ENCODE measurements at places on chromosomes 1 and 21.
A peak's percentile ranks its signal among the peaks of the same experiment; 100 is the strongest.

GRCh38 chr1:12475947-12476346, 142.1 kb downstream of the DHRS3 start:
- DNase-seq = no peak

- DNase-seq = no peak
Measured at GRCh38 chr1:20029178-20029912, 40.6 kb upstream of the PLA2G5 start.

GRCh38 chr21:45120975-45121374, 46.6 kb downstream of the ADARB1 start:
- no peak for DNase-seq

DNA sequence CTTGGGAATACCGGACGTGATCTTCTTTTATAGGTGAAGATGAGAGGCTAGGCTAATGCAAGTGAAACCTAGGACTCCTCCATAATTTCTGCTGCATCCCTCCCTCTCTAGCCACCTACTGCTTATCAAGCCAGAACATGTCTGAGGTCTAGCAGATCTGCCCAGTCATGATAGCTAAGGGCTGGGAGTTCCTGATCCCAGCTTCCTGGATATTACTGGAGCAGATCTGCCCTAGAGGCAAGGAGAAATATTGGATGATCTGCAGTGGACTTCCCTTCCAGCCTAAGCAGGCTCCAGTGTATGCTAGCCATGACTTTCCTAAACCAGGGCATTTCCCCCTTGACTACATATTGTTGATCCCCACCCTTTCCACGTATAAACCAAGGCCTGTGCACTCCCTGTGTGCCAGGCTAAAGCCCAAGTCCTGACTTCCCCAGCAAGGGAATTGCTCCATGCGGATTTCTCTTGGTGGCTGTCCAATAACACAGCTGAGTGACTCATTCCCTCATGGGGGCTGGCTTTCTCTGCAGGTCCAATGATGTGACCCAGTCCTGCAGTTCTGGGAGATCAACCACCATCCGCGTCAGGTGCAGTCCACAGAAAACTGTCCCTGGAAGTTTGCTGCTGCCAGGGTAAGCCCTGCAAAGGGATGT, 15.5 kb upstream of the SARS1 start:
- no peak for DNase-seq

GRCh38 chr1:24526940-24527542, 24.4 kb downstream of the RCAN3 start:
- no peak for DNase-seq

DNA sequence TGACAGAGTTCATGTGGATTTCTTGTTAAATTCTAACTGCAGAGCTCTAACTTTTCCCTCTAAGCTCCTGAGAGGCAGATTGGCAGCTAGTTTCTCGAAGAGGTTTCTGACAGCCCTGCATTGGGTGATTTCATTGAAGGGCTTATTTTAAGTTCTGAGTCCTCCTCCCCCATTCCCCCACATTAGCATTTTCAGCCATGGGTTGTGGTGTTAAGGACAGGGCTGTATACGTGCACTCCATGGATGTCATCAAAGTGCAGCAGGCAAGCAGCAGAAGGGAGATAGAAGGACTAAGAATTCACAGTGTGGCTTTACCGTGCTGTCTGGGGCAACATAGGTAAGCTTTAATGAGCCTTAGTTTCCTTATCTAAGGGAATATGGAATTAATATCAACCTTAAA, 19.0 kb downstream of the CRYZ start:
- no peak for DNase-seq

GRCh38 chr1:156114101-156114918, at the start of gene LMNA:
Gene LMNA, plus strand, starts transcription at chr1:156114711. Its CDS starts 208 bp downstream, at chr1:156114919.
- peak; percentile 81 for DNase-seq

- DNase-seq = no peak
Measured at GRCh38 chr1:77783141-77783540, 3.7 kb downstream of the MIGA1 start.

All from stimulated activated CD8-positive, alpha-beta memory T cell treated with anti-CD3 and anti-CD28 coated beads, Interleukin-7, amount 100 ng/mL, for 48 hours (primary cell).